GOT3 (cell line): ENCODE measurements at places on chromosomes 16 and 17.

DNA sequence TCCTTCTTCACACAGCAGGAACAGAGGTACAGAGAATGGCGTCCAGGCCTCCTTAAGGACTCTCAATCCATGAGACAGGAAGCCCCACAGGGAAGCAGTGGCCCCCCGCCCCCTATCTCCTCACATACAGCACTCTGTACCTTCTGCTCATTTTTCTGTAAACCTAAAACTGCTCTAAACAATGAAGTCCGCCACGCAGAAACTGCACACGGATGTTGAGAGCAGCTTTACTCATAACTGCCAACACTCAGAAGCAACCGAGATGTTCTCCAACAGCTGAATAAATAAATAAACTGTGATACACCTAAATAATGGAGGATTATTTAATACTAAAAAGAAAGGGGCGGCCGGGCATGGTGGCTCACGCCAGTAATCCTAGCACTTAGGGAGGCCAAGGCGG is 9.9 kb downstream of the TBC1D16 start:
- no peak for DNase-seq

- no peak for DNase-seq
Measured at GRCh38 chr17:17745476-17746455, 64.5 kb downstream of the RAI1 start.

- DNase-seq: peak; percentile 23
Measured at GRCh38 chr16:88650749-88651275, at the start of gene CYBA. TSS of gene CYBA (minus strand) at chr16:88651053. CDS start at chr16:88651013, 40 bp downstream.

DNA sequence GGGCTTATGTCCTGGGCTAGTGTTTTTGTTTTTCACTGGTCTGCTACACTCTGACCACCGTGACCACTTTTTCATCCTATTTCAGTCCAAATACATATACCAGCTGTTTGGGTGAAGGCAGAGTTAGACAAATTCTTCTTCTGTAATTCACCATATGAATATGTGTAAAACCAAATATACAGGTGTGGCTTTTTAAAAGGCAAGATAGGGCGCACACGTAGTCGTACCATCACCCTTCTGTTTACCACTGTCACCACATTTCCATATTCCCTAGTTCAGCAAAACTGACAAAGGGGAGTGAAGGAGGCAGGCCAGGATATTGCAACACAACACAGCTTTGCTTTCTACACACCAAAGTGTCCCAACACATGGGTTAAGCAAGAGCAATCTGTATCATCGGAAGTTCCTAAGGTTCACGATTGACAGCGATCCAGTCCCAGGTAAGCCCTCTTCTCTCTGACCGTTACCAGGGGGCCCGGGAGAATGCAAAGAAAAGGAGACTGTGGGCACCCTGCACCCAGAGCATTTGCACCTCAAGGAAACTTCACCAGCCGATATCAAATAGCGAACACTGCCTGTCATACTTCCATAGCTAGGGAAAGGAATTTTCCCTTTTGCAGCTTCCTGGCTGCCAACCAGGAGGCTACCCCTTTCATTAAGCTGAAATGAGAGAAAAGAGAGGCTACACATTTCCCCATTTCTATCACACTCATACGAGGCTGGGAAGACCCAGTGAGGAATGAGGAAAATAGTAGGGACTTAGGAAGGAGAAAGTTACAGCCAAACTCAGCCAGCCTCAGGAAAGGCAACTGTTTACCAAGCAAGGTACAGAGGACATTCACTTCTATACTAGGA is 23.1 kb downstream of the CREBBP start:
- no peak for DNase-seq

- DNase-seq: no peak
Measured at GRCh38 chr16:11795887-11796226, 1.2 kb downstream of the ZC3H7A start.

- DNase-seq: no peak
Measured at GRCh38 chr17:71080937-71081336, 911.6 kb downstream of the KCNJ2 start.

- DNase-seq: no peak
Measured at GRCh38 chr17:17743391-17744112, 62.3 kb downstream of the RAI1 start.

- DNase-seq: no peak
Measured at GRCh38 chr16:58293449-58293848, 1.4 kb downstream of the PRSS54 start.

- DNase-seq: no peak
Measured at GRCh38 chr17:37671824-37672547, 28.7 kb upstream of the DDX52 start.

GRCh38 chr16:4496305-4496704 is 20.1 kb downstream of the HMOX2 start:
- no peak for DNase-seq
